HFFc6 (cell line): ENCODE measurements at places on chromosomes 11 and 22. TPM values are rescaled to one million over a fixed set of nuclear protein-coding genes. Genes with fewer than 3 reads are reported as not detected.

Gene TRABD
- 26.8 to 36.9 TPM (median 31.1 TPM) in 3 replicates for total RNA-seq

Gene SHISAL1
- not detected in 3 replicates for total RNA-seq

Gene RPS25
- 840 to 928 TPM (median 856 TPM) in 3 replicates for total RNA-seq

DNA sequence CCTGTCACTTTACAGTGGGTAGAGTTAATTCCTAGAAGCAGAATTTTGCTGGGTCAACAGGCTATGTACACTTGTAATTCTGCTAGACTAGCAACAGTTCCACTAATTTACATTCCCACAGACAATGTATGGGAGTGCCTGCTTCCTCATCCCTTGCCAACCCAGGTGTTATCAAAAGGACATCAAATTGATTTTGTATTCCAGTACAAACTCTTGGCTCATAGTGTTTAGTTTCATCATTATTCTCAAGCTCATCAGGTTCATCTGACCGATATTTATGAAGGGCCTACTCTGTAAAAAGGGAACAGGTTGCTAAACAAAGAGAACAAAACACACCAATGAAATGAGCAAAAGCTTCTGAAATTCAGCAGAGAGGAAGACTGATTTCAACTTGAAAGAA lies 30.7 kb downstream of the PITPNB start:
- H3K27ac ChIP-seq = peak overlapping the region; percentile 29; the same call in 1 of the 2 replicates
- DNase-seq = no peak
- H3K4me3 ChIP-seq = no peak overlapping the region
- H3K36me3 ChIP-seq = peaks cover 23% of the 10 kb centered on the region; the same call in 1 of the 2 replicates
- H3K27me3 ChIP-seq = no peaks in the 10 kb centered on the region; the same call in 1 of the 2 replicates

DNA sequence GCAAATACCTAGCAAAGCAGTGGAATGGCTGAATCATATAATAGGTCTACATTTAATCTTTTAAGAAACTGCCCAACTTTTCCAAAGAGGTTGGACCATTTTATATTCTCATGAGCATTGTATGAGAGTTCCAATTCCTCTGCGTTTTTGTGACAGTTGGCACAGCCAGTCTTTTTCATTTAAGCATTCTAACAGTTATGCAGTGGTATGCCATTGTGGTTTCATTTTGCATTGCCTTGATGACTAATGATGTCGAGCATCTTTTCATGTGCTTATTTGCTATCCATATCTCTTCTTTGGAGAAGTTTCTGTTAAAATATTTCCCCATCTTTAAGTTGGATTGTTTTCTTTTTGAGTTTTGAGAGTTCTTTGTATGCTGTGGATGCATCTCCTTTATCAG lies 38.7 kb downstream of the EIF3F start:
- H3K27me3 ChIP-seq = peaks cover 3% of the 10 kb centered on the region
- no peaks in the 10 kb centered on the region for H3K36me3 ChIP-seq
- peak; percentile 78 for DNase-seq
- peak overlapping the region; percentile 62 for H3K27ac ChIP-seq

GRCh38 chr11:1772270-1773130 lies 8.8 kb upstream of the CTSD start:
- H3K36me3 ChIP-seq = no peaks in the 10 kb centered on the region
- H3K4me3 ChIP-seq = peak overlapping the region; percentile 70
- H3K27ac ChIP-seq = peak overlapping the region; percentile 88
- H3K4me1 ChIP-seq = peaks cover 44% of the 10 kb centered on the region
- H3K27me3 ChIP-seq = peaks cover 8% of the 10 kb centered on the region

DNA sequence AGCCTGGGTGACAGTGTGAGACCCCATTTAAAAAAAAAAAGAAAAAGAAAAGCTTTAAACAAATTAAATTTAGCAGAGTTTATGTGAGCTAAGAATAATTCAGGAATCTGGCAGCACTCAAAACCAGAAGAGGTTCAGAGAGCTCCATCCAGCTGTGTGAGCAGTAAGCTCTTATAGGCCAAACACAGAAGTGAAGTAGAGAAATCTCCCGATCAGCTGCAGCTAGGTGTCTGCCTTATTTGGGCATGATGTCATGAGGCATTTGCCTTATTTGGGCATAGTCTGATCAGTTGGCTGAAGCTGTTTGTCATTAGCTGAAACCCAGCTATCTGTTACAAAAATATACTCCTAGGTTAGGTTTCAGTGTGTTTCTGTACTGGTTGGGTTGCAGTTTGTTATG lies 8.2 kb downstream of the MS4A15 start:
- no peak overlapping the region for H3K4me3 ChIP-seq
- peaks cover 28% of the 10 kb centered on the region for H3K27me3 ChIP-seq
- H3K4me1 ChIP-seq = no peaks in the 10 kb centered on the region
- H3K36me3 ChIP-seq = no peaks in the 10 kb centered on the region
- no peak overlapping the region for H3K27ac ChIP-seq

GRCh38 chr22:26669060-26669481 lies 11.7 kb downstream of the MIAT start:
- peaks cover 42% of the 10 kb centered on the region for H3K4me1 ChIP-seq
- DNase-seq = peak; percentile 82
- H3K27me3 ChIP-seq = peaks cover 2% of the 10 kb centered on the region; the same call in 1 of the 2 replicates
- H3K36me3 ChIP-seq = peaks cover 1% of the 10 kb centered on the region; the same call in 1 of the 2 replicates
- H3K4me3 ChIP-seq = no peak overlapping the region
- no peak overlapping the region for H3K27ac ChIP-seq

- H3K4me1 ChIP-seq = no peaks in the 10 kb centered on the region
- no peak overlapping the region for H3K4me3 ChIP-seq
- H3K36me3 ChIP-seq = no peaks in the 10 kb centered on the region
Measured at GRCh38 chr11:64438986-64439771, 80.2 kb downstream of the RPS6KA4 start.

DNA sequence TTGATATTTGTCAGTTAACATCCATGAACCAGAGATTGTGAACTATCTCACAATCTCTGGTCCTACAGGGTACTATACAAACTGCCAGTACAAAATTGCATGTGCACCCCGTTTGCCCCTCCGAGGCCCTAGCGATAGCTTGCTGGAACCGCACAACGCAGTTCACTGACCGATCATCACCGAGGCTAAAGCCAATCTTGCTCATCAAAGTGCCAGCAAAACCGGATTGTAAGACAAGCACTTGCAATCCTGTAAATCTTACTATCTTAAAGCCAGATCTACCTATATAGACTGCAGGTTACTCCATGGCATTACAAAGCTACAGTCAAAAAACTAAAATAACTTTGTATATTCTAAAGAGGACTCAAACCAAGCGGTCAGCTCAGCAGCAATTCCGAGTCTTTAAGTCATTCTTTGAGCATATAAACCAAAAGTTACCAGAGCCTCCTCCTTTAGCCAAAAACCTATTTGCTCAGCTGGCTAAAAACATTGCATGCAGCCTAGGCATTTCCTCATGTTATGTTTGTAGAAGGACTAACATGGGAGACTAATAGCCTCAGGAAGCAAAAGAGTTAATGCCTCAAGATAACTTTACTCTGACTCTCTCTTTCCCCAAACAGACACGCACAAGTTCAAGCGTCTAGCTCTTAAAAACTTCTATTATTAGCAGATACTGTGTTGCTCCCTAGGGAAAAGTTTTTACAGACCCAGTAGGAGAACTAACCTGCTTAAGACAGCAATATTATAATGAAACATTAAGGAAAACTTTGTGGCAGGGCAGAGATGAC lies 30.7 kb upstream of the CPT1A start:
- H3K4me1 ChIP-seq = peaks cover 33% of the 10 kb centered on the region
- peaks cover 7% of the 10 kb centered on the region for H3K27me3 ChIP-seq
- H3K27ac ChIP-seq = no peak overlapping the region
- no peak overlapping the region for H3K4me3 ChIP-seq
- DNase-seq = peak; percentile 26

DNA sequence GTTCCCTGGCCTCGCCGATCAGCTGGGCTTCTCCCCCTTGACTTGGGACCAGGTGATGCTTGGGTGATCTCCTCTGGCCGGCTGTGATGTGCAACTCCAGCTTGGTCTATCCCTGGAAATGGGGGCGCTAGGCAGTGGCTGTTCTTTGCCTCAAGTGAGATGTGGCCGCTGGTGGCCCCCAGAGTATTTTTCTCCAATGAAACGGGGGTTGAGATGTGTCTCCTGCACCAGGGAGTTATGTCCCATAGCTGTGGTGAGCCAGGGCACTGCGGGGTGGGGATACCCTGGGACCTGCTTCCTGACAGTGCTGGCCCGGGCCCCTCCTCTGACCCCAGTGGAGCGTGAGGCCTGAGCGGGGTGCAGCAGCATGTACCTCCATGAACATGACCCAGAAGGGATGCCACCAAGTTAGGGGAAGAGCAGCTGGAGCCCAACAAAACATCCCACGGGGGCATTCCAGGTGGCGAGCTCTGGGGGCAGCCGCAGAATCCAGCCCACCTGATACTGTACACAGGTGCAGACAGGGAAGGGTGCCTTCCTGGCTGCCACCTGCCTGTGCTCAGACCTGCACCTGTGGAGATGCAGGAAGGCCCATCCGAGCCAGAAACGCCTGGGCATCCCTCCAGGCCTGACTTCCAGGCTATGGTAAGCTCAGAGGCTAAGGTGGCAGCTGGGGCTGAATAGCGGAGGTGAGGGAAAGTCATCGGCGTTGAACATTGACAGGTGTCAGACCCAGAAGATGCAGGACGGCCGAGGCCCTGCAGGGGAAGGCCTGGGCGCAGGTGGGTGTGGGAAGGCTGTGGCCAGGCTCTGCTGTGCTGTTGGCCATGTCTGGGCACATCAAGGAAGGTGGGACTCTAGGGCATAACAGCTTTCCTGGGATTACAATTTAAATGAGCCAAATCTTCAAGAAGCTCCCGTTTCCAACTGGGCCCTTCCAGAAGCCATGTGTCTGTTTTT lies 97.3 kb downstream of the CTTN start:
- no peak for DNase-seq
- H3K27me3 ChIP-seq = peaks cover 30% of the 10 kb centered on the region
- no peaks in the 10 kb centered on the region for H3K4me1 ChIP-seq
- no peak overlapping the region for H3K4me3 ChIP-seq
- H3K27ac ChIP-seq = no peak overlapping the region
- H3K36me3 ChIP-seq = no peaks in the 10 kb centered on the region

DNA sequence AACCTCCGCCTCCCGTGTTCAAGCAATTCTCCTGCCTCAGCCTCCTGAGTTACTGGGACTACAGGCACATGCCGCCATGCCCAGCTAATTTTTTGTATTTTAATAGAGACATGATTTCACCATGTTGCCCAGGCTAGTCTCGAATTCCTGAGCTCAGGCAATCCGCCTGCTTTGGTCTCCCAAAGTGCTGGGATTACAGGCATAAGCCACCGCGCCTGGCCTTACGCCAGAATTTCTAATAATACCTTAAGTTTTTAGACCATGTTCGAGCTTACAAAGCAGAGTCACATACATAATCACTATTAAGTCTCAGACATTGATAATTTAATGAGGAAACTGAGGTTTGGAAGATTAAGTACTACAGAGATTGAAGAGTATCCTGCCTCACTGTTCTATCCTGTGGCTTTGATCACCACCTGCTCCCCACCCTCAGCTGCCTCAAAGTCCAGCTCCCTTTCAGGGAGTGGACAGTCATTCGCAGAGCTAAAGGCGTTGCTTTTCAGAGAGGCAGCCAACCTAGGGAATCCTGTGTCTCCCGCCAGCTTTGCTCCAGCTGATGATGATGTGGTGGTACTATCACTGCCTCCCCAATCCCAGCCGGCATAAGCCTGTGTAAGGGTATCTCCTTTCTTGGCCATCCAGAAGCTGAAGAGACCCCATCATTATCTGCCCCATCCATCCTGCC lies 7.7 kb downstream of the UBASH3B start:
- no peaks in the 10 kb centered on the region; the same call in none of the 2 replicates for H3K27me3 ChIP-seq
- peaks cover 91% of the 10 kb centered on the region for H3K4me1 ChIP-seq
- no peak for DNase-seq
- peaks cover 16% of the 10 kb centered on the region for H3K36me3 ChIP-seq
- H3K27ac ChIP-seq = no peak overlapping the region; the same call in 1 of the 2 replicates
- H3K4me3 ChIP-seq = no peak overlapping the region

- H3K27me3 ChIP-seq = no peaks in the 10 kb centered on the region
- H3K27ac ChIP-seq = peak overlapping the region; percentile 60; the same call in 1 of the 2 replicates
- no peak for DNase-seq
Measured at GRCh38 chr11:75311858-75312288, 39.6 kb downstream of the ARRB1 start.

GRCh38 chr22:49240472-49240871 lies 587.2 kb downstream of the BRD1 start:
- no peaks in the 10 kb centered on the region for H3K4me1 ChIP-seq
- no peaks in the 10 kb centered on the region; the same call in 1 of the 2 replicates for H3K36me3 ChIP-seq
- H3K4me3 ChIP-seq = no peak overlapping the region
- no peak overlapping the region for H3K27ac ChIP-seq
